ENCODE measurements at places on chromosomes 5 and 9.
A peak's percentile ranks its signal among the peaks of the same experiment; 100 is the strongest.

GRCh38 chr5:138352071-138352721 lies at the start of gene KDM3B:
TSS of gene KDM3B (plus strand) at chr5:138352685. CDS start at chr5:138352796, 111 bp downstream.
- DNase-seq: peak; percentile 73

DNA sequence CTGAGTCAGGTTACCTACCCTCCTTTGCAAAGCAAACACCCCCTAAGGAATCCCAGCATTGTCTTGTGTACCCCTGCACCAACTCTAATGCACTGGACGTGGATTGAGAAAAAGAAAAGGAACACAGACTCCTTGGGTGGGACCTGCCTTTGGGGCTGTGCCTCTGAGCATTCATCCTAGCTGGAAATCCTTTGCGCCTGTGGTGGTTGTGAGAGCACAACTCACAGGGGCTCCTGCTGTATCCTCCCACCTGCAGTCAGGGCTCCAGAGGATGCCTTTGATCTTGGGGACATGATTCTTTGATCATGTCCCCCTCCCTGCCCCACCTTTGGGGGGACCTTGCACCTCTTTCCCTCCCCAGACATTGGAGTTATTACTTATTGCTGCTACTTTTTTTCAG lies 338.5 kb downstream of the GADD45G start:
- DNase-seq: no peak

DNA sequence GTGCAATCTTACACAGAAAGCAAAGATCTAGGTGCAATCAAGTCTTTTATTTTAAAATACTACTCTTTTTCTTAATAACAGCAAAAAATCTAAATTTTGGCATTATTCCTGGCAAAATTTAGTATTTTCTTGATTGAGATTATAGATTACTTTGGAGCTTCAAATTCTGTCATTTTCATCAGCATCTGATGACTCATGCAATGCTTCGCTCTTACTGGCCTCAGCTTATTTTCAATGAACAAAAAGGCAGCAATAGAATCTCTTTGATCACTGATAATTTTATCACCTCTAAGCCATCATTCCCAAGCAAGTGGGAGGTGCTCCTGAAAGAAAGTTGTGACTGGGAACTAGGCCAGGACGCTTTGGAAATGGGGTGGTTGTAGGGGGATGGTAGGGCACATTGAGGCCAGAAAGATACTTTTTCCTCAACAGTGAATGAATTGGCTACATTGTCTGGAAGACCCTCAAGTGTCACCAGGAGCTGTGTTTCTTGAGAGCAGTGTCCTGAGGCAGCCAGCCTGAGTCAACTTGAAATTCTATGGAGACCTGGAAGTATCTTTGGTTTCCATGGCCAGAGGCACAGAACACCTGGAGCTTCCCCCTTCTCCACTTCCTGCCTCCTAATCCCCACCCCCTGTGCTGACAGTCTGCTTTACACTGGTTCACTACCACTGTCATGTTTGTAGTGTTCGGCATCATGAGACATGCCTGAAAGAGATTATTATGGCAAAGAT lies 46.9 kb upstream of the APC start:
- DNase-seq: no peak

GRCh38 chr9:114674798-114675540 lies 7.0 kb downstream of the TEX48 start:
- no peak for DNase-seq

- DNase-seq: no peak
These were observed 28.5 kb upstream of the CORO2A start for GRCh38 chr9:98220911-98221310.

DNA sequence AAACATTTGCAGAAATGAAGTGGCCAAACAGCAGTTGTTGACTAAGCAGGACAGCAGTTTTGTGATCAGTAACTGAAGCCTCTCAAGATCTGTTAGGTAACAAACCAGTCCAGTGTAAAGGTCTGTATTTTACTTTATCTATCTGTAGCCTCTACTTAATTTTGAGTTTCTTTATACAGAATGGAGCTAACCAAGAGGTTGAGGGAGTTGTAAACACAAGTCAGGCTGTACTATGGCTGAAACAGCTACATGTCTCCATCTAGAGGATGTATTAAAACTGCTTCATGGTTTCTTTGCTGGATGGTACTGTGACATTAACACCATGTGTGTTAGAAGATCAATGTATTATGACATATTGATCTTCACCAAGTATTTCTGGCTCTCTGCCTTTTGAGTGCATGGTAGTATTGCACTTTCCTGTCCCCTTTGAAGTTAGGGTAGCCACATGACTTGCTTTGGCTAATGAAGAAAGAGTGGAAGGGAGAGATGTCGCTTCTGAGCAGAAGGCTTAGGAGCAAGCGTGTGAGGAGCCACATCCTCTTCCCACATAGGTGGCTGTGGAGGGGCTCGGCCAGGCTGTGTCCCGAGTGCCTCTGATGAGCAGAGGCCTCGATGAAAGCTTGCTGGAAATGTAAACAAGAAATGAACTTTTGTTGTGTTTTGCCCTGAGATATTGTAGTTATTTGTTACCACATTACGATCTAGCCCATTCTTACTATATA lies 105.6 kb upstream of the PCA3 start:
- no peak for DNase-seq

DNA sequence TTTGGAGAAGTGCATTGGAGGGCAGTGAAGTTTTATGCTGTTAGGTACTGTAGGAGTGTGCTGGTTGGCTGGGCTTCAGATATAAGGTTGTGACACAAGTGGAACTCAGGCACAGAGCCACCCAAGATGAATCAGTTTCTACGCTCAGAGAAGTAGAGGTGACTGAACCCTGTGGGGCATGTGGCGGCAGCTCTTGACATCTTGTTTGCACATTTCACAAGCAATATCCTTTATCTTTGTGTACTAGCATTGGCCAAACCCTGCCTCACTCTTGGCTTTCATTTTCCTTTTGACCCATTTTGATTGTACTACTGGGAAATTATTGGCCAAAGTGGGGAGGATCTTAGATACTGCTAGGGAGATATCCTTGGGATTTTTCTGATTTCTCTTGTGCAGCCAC lies 110.0 kb downstream of the PSAT1 start:
- no peak for DNase-seq

- no peak for DNase-seq
These were observed 155.2 kb downstream of the MAPKAP1 start for GRCh38 chr9:125551781-125552180.

DNA sequence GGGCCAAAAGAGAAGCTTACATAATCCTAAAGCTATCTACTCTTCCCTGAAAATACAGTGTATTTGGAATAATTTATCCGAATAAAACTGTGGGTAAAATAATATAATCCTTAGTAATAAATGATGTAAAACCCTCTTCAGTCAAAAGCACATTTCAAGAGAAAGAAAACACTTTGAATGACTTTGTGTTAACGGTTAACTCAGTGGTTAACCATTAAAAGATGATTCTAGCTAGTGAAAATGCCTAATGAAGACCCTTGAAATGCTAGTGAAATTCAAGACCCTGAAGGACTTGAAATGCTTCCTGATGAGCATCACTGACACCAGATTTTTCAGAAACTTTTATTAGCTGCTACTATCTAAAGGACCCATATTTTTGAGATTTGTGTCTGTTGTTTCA lies 70.7 kb downstream of the COX7C start:
- no peak for DNase-seq

- no peak for DNase-seq
These were observed 4.5 kb downstream of the NFIB start for GRCh38 chr9:14309403-14309802.

- no peak for DNase-seq
These were observed 103.1 kb upstream of the DMRT1 start for GRCh38 chr9:738209-738915.

GRCh38 chr5:50667023-50667652 lies 701 bp downstream of the PARP8 start:
- peak; percentile 70 for DNase-seq

DNA sequence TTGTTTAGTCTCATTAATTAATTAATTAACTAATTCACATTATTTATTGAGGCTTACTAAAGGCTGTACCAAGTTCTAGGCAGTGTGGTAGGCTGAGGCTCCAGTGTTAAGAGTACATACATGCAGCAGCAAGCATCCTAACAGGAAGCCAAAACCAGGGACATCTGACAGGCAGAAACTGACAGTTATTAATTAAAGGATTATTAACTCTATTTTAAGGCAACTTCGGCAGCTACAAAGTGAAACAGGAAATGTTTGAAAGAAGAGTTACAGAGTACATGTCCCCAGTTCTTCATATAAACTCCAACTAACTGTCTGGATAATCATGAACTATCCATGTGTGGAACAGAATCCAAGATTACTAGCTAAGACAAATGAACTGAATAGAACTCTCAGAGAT lies 39.3 kb upstream of the GABRB2 start:
- DNase-seq: no peak

DNA sequence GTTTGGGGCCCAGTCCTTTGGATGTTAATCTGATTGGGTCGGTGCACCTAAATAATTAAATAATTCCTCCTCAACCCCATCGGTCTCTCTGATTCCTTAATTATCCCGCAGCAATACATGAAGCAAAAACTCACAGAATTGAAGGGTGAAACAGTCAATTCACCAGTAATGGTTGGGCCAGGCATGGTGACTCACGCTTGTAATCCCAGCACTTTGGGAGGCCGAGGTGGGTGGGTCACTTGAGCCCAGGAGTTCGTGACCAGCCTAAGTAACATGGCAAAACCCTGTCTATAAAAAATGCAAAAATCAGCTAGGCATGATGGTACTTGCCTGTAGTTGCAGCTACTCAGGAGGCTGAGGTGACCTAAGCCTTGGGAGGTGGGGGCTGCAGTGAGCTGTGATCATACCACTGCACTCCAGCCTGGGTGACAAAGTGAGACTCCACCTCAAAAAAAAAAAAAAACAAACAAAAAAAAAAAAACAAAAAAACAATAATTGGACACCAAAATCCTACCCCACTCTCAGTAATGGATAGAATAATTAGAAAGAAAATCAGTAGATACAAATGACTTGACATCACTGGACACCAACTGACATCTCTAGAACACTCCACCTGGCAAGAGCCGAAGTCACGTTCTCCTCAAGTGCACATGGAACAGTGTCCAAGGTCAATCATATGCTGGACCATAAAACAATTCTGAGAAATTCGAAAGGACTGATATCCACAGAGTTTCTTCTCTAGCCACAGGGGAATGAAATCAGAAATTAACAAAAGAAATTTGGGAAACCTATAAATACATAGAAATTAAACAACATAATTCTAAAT lies 5.3 kb downstream of the ABO start:
- no peak for DNase-seq

GRCh38 chr9:103714992-103715391 lies 379.1 kb upstream of the SMC2 start:
- DNase-seq: no peak

GRCh38 chr5:159951387-159951786 lies 35.1 kb downstream of the ADRA1B start:
- DNase-seq: no peak

GRCh38 chr5:33423018-33423630 lies 17.6 kb upstream of the TARS1 start:
- DNase-seq: no peak

DNA sequence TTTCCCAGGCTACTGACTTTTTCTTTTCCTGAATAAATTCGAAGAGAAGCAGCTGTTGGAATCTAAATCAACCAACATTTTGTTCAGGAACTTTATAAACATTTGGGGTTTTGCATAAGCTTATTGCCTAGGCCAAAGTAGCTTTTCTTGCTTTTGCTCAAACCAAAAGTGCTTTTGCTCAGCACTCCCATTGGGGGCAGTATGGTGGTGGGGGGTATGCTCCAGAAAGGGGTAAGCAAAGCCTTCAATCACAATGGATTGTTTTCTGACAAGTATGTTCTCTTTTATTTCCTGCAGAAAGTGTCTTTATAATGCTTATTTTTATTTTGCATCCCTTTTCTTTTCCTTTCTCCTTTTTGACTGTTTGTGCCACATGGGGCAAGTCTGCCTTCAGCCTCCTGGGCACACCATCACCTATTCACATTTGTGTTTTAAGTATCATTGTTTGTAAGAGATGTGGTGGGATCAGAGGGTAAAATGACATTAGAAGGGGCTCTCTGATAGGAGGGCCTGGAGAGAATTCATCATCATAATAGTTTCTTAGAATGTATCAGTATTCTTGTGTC lies 86.0 kb downstream of the PRDM6 start:
- DNase-seq: no peak

- no peak for DNase-seq
These were observed 179.0 kb downstream of the C9orf50 start for GRCh38 chr9:129441852-129442251.

GRCh38 chr5:169404223-169404622 lies 103.3 kb upstream of the SLIT3 start:
- no peak for DNase-seq

- DNase-seq: no peak
These were observed 5.6 kb upstream of the STARD4 start for GRCh38 chr5:111517853-111518501.
